ENCODE measurements at places on chromosomes 7 and 10. TPM values are rescaled to one million over a fixed set of nuclear protein-coding genes. Genes with fewer than 3 reads are reported as not detected.

Gene ACHE
- total RNA-seq = 3.2 TPM

Gene FOXP2
- 54.2 TPM for total RNA-seq

- H3K4me3 ChIP-seq = no peak overlapping the region
- no peaks in the 10 kb centered on the region for H3K36me3 ChIP-seq
- H3K27ac ChIP-seq = no peak overlapping the region
- H3K27me3 ChIP-seq = no peaks in the 10 kb centered on the region
Observed at GRCh38 chr10:2972216-2972615, 95.1 kb upstream of the PFKP start.

DNA sequence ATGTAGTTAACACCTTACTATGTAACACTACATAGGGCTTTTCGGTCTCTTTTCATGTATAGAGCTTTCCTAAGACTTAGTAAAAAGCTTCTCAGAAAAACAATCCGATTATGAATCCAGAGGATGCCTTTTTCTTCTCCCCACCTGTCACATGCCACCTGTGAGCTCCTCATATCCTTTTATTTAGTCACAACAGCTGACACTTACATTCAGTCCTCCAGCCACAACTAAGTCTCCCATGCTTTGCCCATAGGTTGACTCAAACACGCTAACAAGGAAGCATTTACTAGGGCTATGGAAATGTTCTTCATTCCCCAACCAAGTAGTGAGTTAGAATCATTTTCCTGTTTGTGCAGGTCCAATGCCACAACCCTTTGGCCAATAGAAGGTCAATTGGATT, 7.9 kb downstream of the ENO4 start:
- H3K27ac ChIP-seq = no peak overlapping the region
- no peak overlapping the region for H3K4me3 ChIP-seq
- no peaks in the 10 kb centered on the region for H3K4me1 ChIP-seq
- no peak for DNase-seq
- no peaks in the 10 kb centered on the region for H3K36me3 ChIP-seq
- H3K27me3 ChIP-seq = no peaks in the 10 kb centered on the region

DNA sequence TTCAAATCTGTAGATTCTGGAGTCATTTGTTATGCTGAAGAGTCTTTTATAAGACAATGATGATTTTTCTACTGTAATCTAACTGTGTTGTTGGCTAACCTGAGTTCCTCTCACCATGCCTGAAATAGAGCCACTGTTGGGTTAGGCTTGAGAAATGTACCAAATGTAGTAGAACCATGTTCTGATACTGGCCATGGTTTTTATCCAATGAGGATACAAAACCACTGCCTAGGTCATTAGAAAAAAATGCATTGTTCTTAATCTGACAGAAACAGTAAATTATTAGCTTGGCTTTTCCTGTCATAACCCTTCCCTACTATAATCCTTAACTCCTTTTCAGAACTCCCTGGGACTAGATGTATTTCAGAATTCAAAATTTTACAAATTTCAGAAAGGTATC, 86.6 kb downstream of the RAPGEF5 start:
- H3K4me3 ChIP-seq = no peak overlapping the region
- H3K27ac ChIP-seq = no peak overlapping the region
- H3K27me3 ChIP-seq = no peaks in the 10 kb centered on the region
- no peak for DNase-seq

DNA sequence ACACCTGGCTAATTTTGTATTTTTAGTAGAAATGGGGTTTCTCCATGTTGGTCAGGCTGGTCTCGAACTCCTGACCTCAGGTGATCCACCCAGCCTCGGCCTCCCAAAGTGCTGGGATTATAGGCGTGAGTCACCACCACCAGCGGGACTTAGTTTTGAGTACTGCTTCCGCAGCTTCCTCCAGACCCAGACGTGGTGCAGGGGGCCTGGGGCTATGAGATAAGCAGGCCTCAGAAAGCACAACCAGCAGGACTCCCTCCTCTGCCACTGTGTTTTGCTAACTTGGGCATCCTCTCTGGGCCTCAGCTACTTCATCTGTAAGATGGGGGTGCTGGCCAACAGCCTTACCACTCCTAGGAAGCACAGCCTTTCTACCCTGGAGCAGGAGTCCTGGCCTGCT, 37.8 kb downstream of the GOLGA7B start:
- H3K36me3 ChIP-seq = no peaks in the 10 kb centered on the region
- H3K27me3 ChIP-seq = no peaks in the 10 kb centered on the region
- H3K27ac ChIP-seq = no peak overlapping the region
- DNase-seq = no peak
- H3K4me1 ChIP-seq = peaks cover 10% of the 10 kb centered on the region

- H3K36me3 ChIP-seq = no peaks in the 10 kb centered on the region
- peaks cover 28% of the 10 kb centered on the region for H3K4me1 ChIP-seq
- H3K4me3 ChIP-seq = peak within 1 kb of the TSS; percentile 95
- no peaks in the 10 kb centered on the region for H3K27me3 ChIP-seq
Observed at GRCh38 chr7:32957326-32958045, at the start of gene FKBP9. FKBP9 (plus strand) TSS chr7:32957440; CDS start chr7:32957574, 134 bp downstream.

GRCh38 chr7:26180792-26181198, 19.8 kb downstream of the HNRNPA2B1 start:
- H3K4me3 ChIP-seq = no peak overlapping the region
- H3K36me3 ChIP-seq = no peaks in the 10 kb centered on the region
- H3K4me1 ChIP-seq = peaks cover 38% of the 10 kb centered on the region
- no peaks in the 10 kb centered on the region for H3K27me3 ChIP-seq

DNA sequence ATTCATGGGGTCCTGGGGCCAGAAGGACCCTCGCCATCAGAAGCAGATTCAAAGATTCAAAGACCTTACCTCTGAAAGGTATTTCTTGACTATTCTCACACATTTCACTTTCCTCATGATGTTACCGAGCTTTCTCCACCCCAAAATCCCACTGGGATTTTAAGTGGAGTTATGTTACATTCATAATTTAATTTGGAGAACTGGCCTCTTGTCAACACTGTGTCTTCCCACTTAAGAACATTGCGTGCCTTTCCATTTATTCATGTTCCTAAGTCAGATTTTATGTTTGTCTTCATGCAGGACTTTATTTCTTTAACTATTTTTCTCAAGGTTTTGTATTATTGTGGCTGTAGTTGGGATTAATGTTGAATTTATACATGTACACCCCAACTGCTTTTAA, 123.5 kb upstream of the BMPER start:
- peaks cover 11% of the 10 kb centered on the region for H3K36me3 ChIP-seq
- H3K4me3 ChIP-seq = no peak overlapping the region
- no peaks in the 10 kb centered on the region for H3K27me3 ChIP-seq
- no peak for DNase-seq
- H3K4me1 ChIP-seq = no peaks in the 10 kb centered on the region

GRCh38 chr7:150947241-150947745, 30.8 kb downstream of the KCNH2 start:
- no peak for DNase-seq
- peaks cover 14% of the 10 kb centered on the region for H3K36me3 ChIP-seq
- H3K27ac ChIP-seq = no peak overlapping the region

- H3K4me3 ChIP-seq = no peak overlapping the region
- H3K36me3 ChIP-seq = no peaks in the 10 kb centered on the region
- no peaks in the 10 kb centered on the region for H3K27me3 ChIP-seq
- no peak for DNase-seq
- no peaks in the 10 kb centered on the region for H3K4me1 ChIP-seq
Observed at GRCh38 chr7:115145512-115145911, 223.6 kb downstream of the MDFIC start.

- DNase-seq = no peak
- H3K4me3 ChIP-seq = no peak overlapping the region
- H3K36me3 ChIP-seq = no peaks in the 10 kb centered on the region
- H3K4me1 ChIP-seq = no peaks in the 10 kb centered on the region
Observed at GRCh38 chr10:13924040-13924725, 337.4 kb downstream of the PRPF18 start.

GRCh38 chr10:84478151-84478550, 149.8 kb downstream of the CCSER2 start:
- peaks cover 7% of the 10 kb centered on the region for H3K4me1 ChIP-seq
- peaks cover 12% of the 10 kb centered on the region for H3K36me3 ChIP-seq
- H3K4me3 ChIP-seq = no peak overlapping the region
- H3K27ac ChIP-seq = no peak overlapping the region
- no peak for DNase-seq
- H3K27me3 ChIP-seq = no peaks in the 10 kb centered on the region

DNA sequence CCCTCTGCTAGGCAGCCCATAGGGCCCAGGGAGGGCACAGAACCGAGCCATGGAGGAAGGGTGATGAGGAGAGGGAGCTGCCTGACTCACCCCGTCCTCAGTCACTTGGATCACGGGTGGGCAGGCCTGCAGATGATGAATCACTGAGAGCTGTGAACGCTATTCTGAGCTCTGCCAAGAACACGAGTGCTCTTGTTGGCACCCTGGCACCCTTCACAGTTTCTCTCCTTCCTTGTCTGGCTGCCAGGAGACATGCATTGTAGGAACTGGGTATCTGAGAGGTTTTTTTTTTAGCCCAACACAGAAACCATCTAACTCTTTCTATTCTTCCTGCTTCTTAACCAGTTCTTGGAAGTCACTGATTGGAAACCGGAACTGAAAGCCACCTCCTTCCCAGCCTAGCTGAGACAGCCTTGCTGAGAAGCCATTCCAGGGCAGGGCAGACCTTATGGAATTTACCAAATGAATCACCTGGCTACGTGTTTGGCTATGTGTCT, 82.1 kb downstream of the SLC37A3 start:
- H3K4me1 ChIP-seq = peaks cover 16% of the 10 kb centered on the region
- peak overlapping the region; percentile 47 for H3K4me3 ChIP-seq
- peak overlapping the region; percentile 86 for H3K27ac ChIP-seq

GRCh38 chr7:157457355-157458253, 120.8 kb downstream of the DNAJB6 start:
- DNase-seq = no peak
- no peaks in the 10 kb centered on the region for H3K4me1 ChIP-seq
- no peak overlapping the region for H3K4me3 ChIP-seq
- H3K27me3 ChIP-seq = no peaks in the 10 kb centered on the region
- no peaks in the 10 kb centered on the region for H3K36me3 ChIP-seq
- no peak overlapping the region for H3K27ac ChIP-seq

DNA sequence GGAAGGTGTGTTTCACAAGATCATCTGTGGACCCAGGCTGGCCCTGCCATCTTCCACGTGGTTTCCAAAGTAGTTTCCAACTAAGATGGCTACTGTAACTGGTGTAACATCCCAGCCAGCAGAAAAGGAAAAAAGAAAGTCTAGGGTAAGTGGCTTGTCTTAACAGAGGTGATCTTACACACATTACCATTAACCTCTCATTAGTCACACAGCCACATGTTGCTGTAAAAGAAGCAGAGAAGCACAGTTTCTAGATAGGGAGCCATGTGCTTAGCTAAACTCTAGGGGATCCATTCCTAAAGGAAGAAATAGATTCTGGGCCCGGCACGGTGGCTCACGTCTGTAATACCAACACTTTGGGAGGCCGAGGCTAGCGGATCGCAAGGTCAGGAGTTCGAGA, 54.3 kb downstream of the ZNF438 start:
- H3K27ac ChIP-seq = no peak overlapping the region
- H3K4me1 ChIP-seq = peaks cover 36% of the 10 kb centered on the region
- H3K36me3 ChIP-seq = no peaks in the 10 kb centered on the region
- DNase-seq = no peak
- H3K4me3 ChIP-seq = no peak overlapping the region

DNA sequence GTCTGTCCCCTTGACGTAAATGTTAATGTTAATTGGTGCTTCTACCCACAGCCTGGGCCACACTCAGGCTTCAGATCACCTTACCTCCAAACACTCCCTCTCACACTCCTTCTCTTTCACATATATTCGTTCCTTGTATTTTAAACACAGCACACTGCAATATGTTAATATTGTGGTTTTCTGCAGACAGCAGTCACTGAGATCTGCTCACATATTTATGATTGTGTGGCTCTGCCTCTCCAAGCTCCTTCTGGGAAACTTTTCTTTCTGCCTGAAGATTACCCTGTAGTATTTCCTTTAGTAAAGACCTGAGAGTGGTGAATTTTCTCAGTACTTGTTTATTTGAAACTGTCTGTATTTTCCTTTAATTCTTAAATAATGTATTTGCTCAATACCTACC, 104.7 kb downstream of the VWC2 start:
- no peaks in the 10 kb centered on the region for H3K36me3 ChIP-seq
- H3K27ac ChIP-seq = no peak overlapping the region
- no peaks in the 10 kb centered on the region for H3K4me1 ChIP-seq
- no peak for DNase-seq

GRCh38 chr7:90693939-90694338, 97.8 kb downstream of the CDK14 start:
- peaks cover 5% of the 10 kb centered on the region for H3K4me1 ChIP-seq
- no peaks in the 10 kb centered on the region for H3K27me3 ChIP-seq
- H3K27ac ChIP-seq = no peak overlapping the region
- H3K36me3 ChIP-seq = no peaks in the 10 kb centered on the region
- H3K4me3 ChIP-seq = no peak overlapping the region
- no peak for DNase-seq

DNA sequence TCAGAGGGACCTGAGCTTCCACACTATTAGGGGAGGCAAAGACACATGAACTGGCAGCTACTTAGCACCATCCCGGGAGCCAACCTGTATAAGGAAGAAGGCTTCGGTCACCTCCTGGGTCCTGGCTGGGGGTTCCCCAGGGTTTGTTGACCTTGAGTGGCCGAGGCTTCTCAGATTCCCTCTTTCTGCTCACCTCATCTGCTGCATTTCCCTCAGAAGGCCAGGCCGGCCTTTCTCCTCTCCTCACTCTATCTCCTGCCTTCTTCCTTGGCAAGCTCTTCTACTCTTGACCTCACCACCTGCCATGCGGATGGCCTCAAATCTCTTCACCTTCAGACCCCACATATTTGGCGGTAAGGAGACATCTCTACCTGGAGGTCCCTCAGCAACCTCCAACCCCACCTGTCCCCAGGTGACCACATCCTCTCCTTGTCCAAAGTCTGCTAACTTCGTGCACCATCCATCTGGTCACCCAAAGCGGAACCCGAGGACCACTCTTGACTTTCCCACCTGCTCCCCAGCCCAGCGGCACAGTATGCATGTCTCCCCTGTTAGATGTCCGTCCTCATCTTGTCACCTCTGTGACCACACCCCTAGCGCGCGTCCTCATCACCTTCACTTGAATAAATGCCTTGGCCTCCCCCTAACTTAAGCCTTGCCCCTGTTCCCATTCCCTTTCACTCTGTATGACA, 133.8 kb upstream of the UNC5B start:
- no peak overlapping the region for H3K4me3 ChIP-seq
- no peaks in the 10 kb centered on the region for H3K36me3 ChIP-seq
- H3K27ac ChIP-seq = no peak overlapping the region
- no peaks in the 10 kb centered on the region for H3K27me3 ChIP-seq
- H3K4me1 ChIP-seq = no peaks in the 10 kb centered on the region
- DNase-seq = peak; percentile 72

DNA sequence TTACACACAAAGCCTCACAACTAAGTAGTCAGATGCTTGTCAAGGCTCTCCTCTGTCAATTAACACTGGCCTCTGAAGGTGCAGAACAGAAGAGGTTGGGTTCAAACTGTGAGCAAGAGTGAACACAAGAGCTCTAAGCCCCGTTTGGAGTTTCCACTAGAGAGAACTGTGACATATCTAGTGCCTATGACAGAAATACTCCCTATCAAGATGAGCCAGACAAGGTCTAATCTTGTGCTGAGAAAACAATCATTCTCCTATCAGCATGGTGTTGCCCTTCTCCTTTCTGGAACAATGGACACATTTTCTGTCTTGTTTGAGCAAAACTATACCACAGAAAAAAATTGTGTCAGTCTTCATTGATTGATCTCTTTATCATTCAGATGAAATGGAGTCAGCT, 62.4 kb upstream of the CCDC71L start:
- no peak overlapping the region for H3K27ac ChIP-seq
- H3K4me3 ChIP-seq = no peak overlapping the region
- H3K27me3 ChIP-seq = no peaks in the 10 kb centered on the region
- DNase-seq = no peak
- no peaks in the 10 kb centered on the region for H3K36me3 ChIP-seq
